Caco-2 (cell line): ENCODE measurements at places on chromosomes 2 and 18. TPM values are rescaled to one million over a fixed set of nuclear protein-coding genes. Genes with fewer than 3 reads are reported as not detected.

DNA sequence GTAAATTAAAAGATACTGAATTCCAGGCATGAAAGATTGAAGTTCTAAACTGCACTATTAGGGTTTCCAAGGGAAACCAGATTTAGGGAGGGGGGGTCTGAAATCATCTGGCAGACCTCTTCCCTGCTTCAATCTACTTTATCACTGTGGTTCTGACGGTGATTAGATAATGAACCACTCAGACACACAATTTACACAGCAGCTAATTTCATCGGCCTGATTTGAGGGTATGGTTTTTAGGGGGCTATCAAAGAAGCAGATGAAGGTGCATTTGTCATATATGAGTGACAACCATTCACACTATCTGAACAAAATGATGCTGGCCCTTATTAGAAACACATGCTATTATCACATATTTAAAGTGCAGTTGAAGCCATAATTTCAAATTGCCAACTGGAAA is 106.0 kb downstream of the OLA1 start:
- H3K27me3 ChIP-seq = no peaks in the 10 kb centered on the region
- no peaks in the 10 kb centered on the region for H3K36me3 ChIP-seq
- H3K4me1 ChIP-seq = no peaks in the 10 kb centered on the region
- no peak overlapping the region for H3K27ac ChIP-seq
- no peak for DNase-seq

DNA sequence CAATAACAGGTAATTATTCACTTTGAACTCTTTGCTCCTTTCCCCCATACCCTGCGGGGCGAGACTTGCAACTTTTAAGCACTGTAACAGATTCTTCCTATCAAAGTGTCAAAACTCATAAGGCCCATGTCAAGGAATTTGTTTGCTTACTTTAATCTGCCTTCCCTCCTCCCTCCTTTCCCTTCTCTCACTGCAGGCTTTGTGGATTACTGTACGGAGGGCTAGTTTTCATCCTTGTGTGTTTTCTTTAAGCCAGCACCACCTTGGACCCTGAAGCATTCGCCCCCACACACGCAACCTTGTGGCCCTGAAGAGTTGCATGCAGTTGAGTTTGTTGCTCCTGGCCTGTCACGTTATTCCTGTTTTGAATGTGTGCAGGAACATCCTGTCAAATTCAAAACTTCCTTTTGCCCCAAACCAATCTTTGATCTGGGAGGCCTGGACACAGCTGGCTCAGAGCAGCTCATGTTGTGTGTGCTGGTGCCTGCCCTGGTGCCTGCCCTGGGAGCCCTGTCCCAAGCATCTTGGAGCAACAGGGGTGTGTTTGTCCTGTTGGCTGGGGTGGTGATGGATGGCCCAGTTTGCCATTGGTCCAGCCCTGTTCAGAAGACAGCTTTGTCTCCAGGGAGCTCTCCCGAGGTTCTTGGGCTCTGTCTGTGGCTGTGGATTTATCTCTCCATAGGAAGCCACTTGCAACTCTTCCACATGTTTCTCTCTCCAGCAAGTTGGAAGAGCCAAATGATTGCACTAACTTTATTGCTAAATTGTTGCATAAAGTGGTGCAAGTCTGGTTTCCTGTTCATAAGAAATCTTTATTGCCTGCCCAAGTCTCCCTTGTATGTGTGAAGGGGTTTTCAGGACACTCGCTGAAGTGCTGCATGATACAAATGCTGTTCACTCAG is 199.6 kb downstream of the VAPA start:
- no peak overlapping the region for H3K4me3 ChIP-seq
- no peaks in the 10 kb centered on the region for H3K36me3 ChIP-seq
- H3K4me1 ChIP-seq = peaks cover 8% of the 10 kb centered on the region
- no peaks in the 10 kb centered on the region; the same call in 1 of the 2 replicates for H3K27me3 ChIP-seq
- DNase-seq = no peak
- no peak overlapping the region for H3K27ac ChIP-seq

GRCh38 chr18:26190506-26190905 is 35.7 kb upstream of the TAF4B start:
- H3K4me1 ChIP-seq = no peaks in the 10 kb centered on the region
- H3K27me3 ChIP-seq = no peaks in the 10 kb centered on the region
- no peak overlapping the region for H3K4me3 ChIP-seq
- no peak for DNase-seq
- no peak overlapping the region for H3K27ac ChIP-seq
- H3K36me3 ChIP-seq = no peaks in the 10 kb centered on the region

- H3K4me3 ChIP-seq = no peak overlapping the region
- H3K27me3 ChIP-seq = no peaks in the 10 kb centered on the region; the same call in 1 of the 2 replicates
- no peaks in the 10 kb centered on the region for H3K36me3 ChIP-seq
- no peaks in the 10 kb centered on the region for H3K4me1 ChIP-seq
- H3K27ac ChIP-seq = no peak overlapping the region
- no peak for DNase-seq
Measured at GRCh38 chr2:177568893-177569292, 176.3 kb downstream of the AGPS start.

- no peaks in the 10 kb centered on the region for H3K27me3 ChIP-seq
- no peak overlapping the region for H3K4me3 ChIP-seq
- DNase-seq = no peak
- H3K36me3 ChIP-seq = no peaks in the 10 kb centered on the region
- H3K27ac ChIP-seq = no peak overlapping the region
- H3K4me1 ChIP-seq = peaks cover 15% of the 10 kb centered on the region
Measured at GRCh38 chr2:60483401-60483800, 70.1 kb downstream of the BCL11A start.

DNA sequence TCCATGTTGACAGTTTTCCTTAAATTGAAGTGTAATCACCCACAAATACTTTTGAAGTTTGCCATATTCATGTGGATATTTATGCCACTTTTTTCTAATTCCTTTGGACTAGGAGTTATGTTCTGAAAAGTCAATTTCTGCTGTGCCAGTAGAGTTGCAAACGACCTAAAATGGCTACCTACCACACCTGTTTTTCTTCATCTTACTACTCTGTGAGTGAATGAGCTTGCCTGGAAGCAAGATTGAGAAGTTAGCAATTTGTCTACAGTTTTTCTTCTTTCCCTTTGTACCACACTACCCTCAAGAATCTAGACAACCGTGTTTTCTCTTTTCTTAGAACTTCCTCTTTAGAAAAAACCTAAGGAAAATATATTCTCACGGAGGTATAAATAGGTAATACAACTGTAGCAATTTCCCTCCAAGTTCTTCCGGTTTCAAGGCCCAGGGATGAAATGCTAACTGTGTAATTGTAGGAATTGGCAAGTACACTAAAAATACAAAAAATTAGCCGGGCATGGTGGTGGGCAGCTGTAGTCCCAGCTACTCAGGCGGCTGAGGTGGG is 7.3 kb upstream of the SLC39A10 start:
- no peaks in the 10 kb centered on the region for H3K36me3 ChIP-seq
- no peak overlapping the region for H3K27ac ChIP-seq
- H3K4me1 ChIP-seq = no peaks in the 10 kb centered on the region; the same call in 1 of the 2 replicates
- H3K27me3 ChIP-seq = no peaks in the 10 kb centered on the region

DNA sequence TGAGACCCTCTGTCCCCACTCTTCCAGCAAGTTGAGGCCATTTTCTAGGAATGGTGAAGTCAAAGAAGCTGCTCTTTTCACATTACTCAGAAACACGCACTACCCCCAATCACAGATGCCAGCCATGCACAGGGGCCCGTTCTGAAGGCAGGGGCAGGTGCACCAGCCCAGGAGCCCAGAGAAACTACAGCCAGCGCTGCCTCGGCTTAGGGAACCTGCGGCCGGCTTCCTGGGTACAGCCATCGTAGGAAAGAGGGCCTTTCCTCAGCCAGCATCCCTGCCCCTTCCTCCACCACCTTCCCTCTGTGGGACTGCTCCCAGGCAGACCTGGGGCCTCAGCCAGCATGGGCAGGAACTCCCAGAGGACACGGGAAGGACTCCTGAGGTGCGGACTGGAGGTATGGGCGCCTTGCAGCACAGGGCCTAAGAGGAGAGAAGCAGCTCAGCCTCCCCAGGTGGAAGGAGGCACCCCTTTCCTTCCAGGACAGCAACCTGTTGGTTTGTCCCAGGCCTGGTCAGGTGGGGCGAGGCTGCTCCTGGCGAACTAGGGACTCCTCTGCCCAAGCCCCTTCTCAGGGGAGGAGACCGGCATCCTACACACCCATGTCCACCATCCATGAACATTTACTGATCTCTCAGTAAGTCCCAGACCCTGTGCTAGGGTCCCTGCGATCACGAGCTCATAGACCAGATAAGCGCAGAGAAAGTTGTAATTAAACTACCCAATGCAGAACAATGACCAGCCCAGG is 99.0 kb upstream of the ID2 start:
- DNase-seq = no peak
- H3K4me1 ChIP-seq = peaks cover 11% of the 10 kb centered on the region; the same call in 1 of the 2 replicates
- no peaks in the 10 kb centered on the region for H3K27me3 ChIP-seq
- H3K36me3 ChIP-seq = no peaks in the 10 kb centered on the region

CNGA3 gene
- total RNA-seq = not detected in 2 replicates

GBX2 gene
- total RNA-seq = 2.1 and 2.4 TPM in 2 replicates

RTKN gene
- total RNA-seq = 123 and 139 TPM in 2 replicates

CXCR1 gene
- not detected in 2 replicates for total RNA-seq

ACKR3 gene
- 3.2 and 3.9 TPM in 2 replicates for total RNA-seq

SEPTIN10 gene
- 77.3 and 83.7 TPM in 2 replicates for total RNA-seq
